ENCODE measurements at places on chromosomes 6 and 20. TPM values are rescaled to one million over a fixed set of nuclear protein-coding genes. Genes with fewer than 3 reads are reported as not detected.

GRCh38 chr20:9027626-9028025, 41.3 kb upstream of the PLCB4 start:
- H3K27me3 ChIP-seq, result no peaks in the 10 kb centered on the region
- no peaks in the 10 kb centered on the region for H3K36me3 ChIP-seq

- DNase-seq, result no peak
- no peak overlapping the region for H3K27ac ChIP-seq
- no peak overlapping the region for H3K4me3 ChIP-seq
- H3K36me3 ChIP-seq, result no peaks in the 10 kb centered on the region
Measured at GRCh38 chr6:123338394-123338793, 298.4 kb downstream of the TRDN start.

GRCh38 chr6:125918681-125919566, 37.6 kb upstream of the HINT3 start:
- DNase-seq, result peak; percentile 46
- no peaks in the 10 kb centered on the region for H3K27me3 ChIP-seq
- H3K36me3 ChIP-seq, result peaks cover 30% of the 10 kb centered on the region
- H3K27ac ChIP-seq, result peak overlapping the region; percentile 62

GRCh38 chr6:166861961-166862286, 94.4 kb downstream of the RNASET2 start:
- H3K27ac ChIP-seq, result no peak overlapping the region
- no peaks in the 10 kb centered on the region for H3K36me3 ChIP-seq
- DNase-seq, result no peak
- no peaks in the 10 kb centered on the region for H3K4me1 ChIP-seq
- H3K27me3 ChIP-seq, result no peaks in the 10 kb centered on the region

GRCh38 chr6:14001329-14002012, 76.7 kb downstream of the RNF182 start:
- no peak overlapping the region for H3K4me3 ChIP-seq
- no peak overlapping the region for H3K27ac ChIP-seq
- no peaks in the 10 kb centered on the region for H3K36me3 ChIP-seq
- H3K27me3 ChIP-seq, result no peaks in the 10 kb centered on the region

- no peak overlapping the region for H3K27ac ChIP-seq
- no peak overlapping the region for H3K4me3 ChIP-seq
- no peaks in the 10 kb centered on the region for H3K4me1 ChIP-seq
- peak; percentile 58 for DNase-seq
- no peaks in the 10 kb centered on the region for H3K36me3 ChIP-seq
Measured at GRCh38 chr6:140441256-140441655, 1066.8 kb upstream of the CITED2 start.

- no peak overlapping the region for H3K27ac ChIP-seq
- no peaks in the 10 kb centered on the region for H3K36me3 ChIP-seq
- H3K4me3 ChIP-seq, result no peak overlapping the region
- no peaks in the 10 kb centered on the region for H3K27me3 ChIP-seq
- no peak for DNase-seq
Measured at GRCh38 chr6:35073766-35074471, 67.2 kb downstream of the TCP11 start.

DNA sequence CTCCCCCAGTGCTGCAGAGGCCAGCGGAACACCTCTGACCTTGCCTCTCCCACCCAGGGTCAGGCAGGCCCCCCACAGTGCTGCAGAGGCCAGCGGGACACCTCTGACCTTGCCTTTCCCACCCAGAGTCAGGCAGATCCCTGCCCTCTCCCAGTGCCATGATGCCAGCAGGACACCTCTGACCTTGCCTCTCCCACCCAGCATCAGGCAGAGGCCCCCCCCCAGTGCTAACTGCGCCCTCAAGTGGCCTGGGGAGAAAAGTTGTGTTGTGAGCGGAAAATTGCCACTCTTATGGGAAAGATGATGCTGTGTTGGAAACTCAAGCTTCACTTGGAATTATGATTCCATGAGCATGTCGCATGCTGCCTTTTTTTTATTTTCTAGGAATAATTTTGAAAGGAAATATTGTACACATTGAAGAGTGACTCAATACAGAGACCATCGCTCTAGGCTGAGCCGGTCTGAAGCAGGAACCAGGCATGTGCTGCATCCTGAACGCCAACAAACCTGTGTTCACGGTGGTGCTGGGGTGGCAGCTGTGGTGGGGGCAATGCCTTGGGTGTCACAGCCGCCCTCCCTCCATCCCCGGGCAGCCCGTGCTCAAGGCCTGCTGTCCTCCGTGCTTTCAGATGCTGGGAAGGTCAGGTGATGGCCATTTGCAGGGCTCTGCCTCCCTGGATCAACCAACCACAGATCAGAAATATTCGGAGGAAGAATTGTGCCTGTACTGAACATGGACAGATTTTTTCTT, 98.6 kb downstream of the CDH4 start:
- DNase-seq, result peak; percentile 44
- H3K27ac ChIP-seq, result no peak overlapping the region
- no peak overlapping the region for H3K4me3 ChIP-seq
- H3K27me3 ChIP-seq, result no peaks in the 10 kb centered on the region

- H3K4me3 ChIP-seq, result no peak overlapping the region
- peaks cover 5% of the 10 kb centered on the region for H3K4me1 ChIP-seq
- H3K27me3 ChIP-seq, result no peaks in the 10 kb centered on the region
- DNase-seq, result no peak
Measured at GRCh38 chr6:50816947-50817645, 1.6 kb upstream of the TFAP2B start.

- no peak for DNase-seq
- H3K27me3 ChIP-seq, result no peaks in the 10 kb centered on the region
- H3K4me1 ChIP-seq, result no peaks in the 10 kb centered on the region
- H3K36me3 ChIP-seq, result no peaks in the 10 kb centered on the region
- no peak overlapping the region for H3K27ac ChIP-seq
Measured at GRCh38 chr6:147192278-147192911, 11.8 kb upstream of the STXBP5 start.

DNA sequence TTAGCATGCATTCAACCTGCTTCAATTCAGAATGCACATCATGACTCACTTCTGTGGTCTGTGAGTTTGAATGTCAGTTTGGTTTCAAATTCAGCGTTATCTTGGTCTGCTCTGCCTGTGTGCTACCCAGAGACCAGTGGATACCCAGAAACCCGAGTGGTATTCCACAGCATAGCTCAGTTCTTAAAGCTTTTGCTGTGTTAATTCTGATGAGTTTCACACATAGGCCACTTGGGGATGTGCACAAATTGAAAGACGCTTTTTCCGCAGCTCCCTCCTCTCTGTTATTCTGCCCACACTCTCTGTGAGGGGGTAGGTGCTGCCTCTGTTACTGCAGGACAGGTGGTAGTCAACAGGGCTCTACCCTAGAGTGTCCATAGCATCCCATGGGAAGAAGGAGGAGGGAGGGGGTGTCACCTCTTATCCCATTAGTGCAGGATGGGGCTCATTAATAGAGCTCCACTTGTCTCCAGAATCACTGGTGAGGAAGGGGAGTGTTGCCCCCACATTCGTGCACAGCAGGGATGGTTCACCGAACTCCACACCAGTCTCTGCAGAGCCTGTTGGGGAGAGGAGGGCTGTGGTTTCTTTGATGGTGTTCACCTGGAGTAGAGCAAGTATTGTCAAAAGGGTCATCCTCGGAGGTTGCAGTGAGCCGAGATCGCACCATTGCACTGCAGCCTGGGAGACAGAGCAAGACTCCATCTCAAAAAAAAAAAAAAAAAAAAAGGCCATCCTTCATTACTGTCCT, 29.2 kb upstream of the SDCBP2 start:
- no peaks in the 10 kb centered on the region for H3K27me3 ChIP-seq
- DNase-seq, result no peak
- H3K27ac ChIP-seq, result no peak overlapping the region
- H3K4me1 ChIP-seq, result no peaks in the 10 kb centered on the region

GRCh38 chr20:51811042-51811355, 8.7 kb upstream of the SALL4 start:
- H3K4me3 ChIP-seq, result no peak overlapping the region
- no peak for DNase-seq
- H3K27me3 ChIP-seq, result no peaks in the 10 kb centered on the region
- H3K36me3 ChIP-seq, result no peaks in the 10 kb centered on the region

DNA sequence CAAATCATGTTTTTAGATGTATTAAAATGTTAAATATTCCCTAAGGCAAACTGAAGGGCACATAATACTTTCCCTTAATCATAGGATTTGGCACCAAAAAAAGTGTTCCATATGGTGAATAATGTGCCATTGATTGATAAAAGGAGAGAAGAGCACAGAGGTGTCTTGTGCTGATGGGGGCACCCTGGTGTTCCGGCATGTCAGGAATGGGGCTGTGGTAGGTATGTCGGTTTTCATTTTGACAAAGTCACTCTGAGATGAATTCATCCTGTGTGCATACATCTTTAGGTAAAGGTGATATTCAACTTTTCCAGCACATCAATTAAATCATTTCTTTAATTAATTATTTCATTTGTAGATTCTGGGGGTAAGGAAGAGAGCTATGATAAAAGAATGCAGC, 36.8 kb downstream of the CENPW start:
- H3K4me1 ChIP-seq, result no peaks in the 10 kb centered on the region
- no peaks in the 10 kb centered on the region for H3K36me3 ChIP-seq
- no peak for DNase-seq
- no peak overlapping the region for H3K27ac ChIP-seq

DNA sequence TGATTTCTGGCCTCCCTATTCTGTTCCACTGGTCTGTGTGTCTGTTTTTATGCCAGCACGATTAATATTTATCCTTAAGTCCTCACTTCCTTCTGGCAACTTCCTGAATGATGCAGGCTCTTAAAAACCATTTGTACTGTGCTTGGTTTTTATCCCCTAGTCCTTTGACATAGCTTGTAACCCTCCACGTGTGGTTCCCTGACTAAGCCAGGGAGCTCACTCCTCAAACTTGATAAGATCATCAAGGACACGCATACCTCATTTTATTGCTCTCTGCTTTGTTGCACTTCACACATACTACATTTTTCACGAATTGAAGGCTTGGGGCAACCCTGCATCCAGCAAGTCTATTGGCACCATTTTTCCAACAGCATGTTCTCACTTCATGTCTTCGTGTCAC, 166.4 kb upstream of the UST start:
- H3K4me1 ChIP-seq, result no peaks in the 10 kb centered on the region
- no peak for DNase-seq
- no peak overlapping the region for H3K4me3 ChIP-seq
- no peaks in the 10 kb centered on the region for H3K36me3 ChIP-seq
- no peak overlapping the region for H3K27ac ChIP-seq
- no peaks in the 10 kb centered on the region for H3K27me3 ChIP-seq

- no peaks in the 10 kb centered on the region for H3K4me1 ChIP-seq
- no peak overlapping the region for H3K27ac ChIP-seq
- H3K36me3 ChIP-seq, result no peaks in the 10 kb centered on the region
- H3K4me3 ChIP-seq, result no peak overlapping the region
Measured at GRCh38 chr6:170113141-170113540, 177.7 kb downstream of the DLL1 start.

- no peak overlapping the region for H3K27ac ChIP-seq
- H3K4me3 ChIP-seq, result no peak overlapping the region
- H3K36me3 ChIP-seq, result no peaks in the 10 kb centered on the region
- H3K4me1 ChIP-seq, result no peaks in the 10 kb centered on the region
- no peaks in the 10 kb centered on the region for H3K27me3 ChIP-seq
Measured at GRCh38 chr6:19999319-20000191, 162.4 kb downstream of the ID4 start.

GRCh38 chr20:58374906-58375758, 13.9 kb upstream of the VAPB start:
- H3K36me3 ChIP-seq, result no peaks in the 10 kb centered on the region
- no peak overlapping the region for H3K4me3 ChIP-seq
- no peaks in the 10 kb centered on the region for H3K4me1 ChIP-seq

GRCh38 chr20:57987659-57988058, 240.8 kb downstream of the ANKRD60 start:
- no peaks in the 10 kb centered on the region for H3K36me3 ChIP-seq
- H3K27me3 ChIP-seq, result no peaks in the 10 kb centered on the region

GRCh38 chr6:112330071-112330878, 16.9 kb upstream of the RFPL4B start:
- H3K4me1 ChIP-seq, result no peaks in the 10 kb centered on the region
- DNase-seq, result no peak
- H3K27ac ChIP-seq, result no peak overlapping the region
- H3K36me3 ChIP-seq, result no peaks in the 10 kb centered on the region
- H3K27me3 ChIP-seq, result peaks cover 2% of the 10 kb centered on the region

Gene SPAG4
- 6.4 TPM for total RNA-seq

Gene AK9
- total RNA-seq, result 1.5 TPM

Gene PNLDC1
- total RNA-seq, result 0.11 TPM

Gene DUSP15
- not detected for total RNA-seq

Gene MEI4
- total RNA-seq, result not detected

Gene DEFB116
- total RNA-seq, result not detected

Gene POFUT1
- total RNA-seq, result 16.7 TPM

Gene FAM184A
- 8.4 TPM for total RNA-seq

Gene KCNK15
- total RNA-seq, result not detected

All from Karpas-422 (cell line).